ENCODE measurements at places on chromosomes 13 and 19.

- DNase-seq, result no peak
Observed at GRCh38 chr13:68257111-68257842, 1027.1 kb upstream of the PCDH9 start.

DNA sequence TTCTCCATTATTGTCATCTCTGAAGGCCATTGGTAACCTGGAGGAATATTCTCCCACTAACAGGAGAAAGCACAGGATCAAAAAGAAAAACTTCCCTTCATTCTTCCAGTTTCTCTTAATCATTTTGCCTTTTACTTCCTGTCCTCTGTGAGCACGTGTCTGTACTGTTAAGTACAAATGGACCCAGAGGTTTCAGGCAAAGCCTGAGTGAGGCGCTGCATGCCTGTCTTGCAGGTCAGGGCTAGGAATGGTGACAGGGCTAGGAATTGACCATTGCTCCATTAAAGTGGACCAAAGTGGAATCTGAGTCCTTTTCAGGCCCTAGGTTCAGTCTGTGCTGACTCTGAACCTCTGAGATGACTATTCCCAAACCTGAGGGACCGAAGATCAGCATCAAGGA, 326.7 kb downstream of the SHISA2 start:
- no peak for DNase-seq

- DNase-seq, result peak; percentile 17
Observed at GRCh38 chr19:55341171-55341588, 1.5 kb downstream of the KMT5C start.

- DNase-seq, result no peak
Observed at GRCh38 chr13:24127116-24127631, 33.3 kb upstream of the SPATA13 start.

- DNase-seq, result no peak
Observed at GRCh38 chr13:105774739-105775460, 760.6 kb downstream of the EFNB2 start.

- DNase-seq, result no peak
Observed at GRCh38 chr13:45511310-45512097, 46.8 kb downstream of the COG3 start.

DNA sequence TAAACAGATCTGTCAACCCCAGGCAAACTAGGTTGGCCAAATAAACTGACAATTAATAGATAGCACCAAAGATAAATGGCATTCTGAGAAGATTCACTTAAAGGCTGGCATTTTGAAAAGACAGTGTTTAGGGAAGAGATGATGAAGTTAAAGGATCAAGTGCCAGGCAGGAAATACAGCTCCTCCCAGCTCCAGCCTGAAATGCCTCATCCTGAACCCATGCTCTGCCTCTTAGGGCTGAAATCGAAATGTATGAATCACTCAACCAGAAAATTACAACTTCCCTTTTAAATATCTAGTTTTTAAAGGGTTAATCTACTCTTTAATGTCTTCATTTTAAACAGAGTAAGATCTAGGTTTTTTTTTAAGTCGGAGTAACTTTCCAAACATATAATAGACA, 171.2 kb upstream of the UBL3 start:
- DNase-seq, result no peak

- no peak for DNase-seq
Observed at GRCh38 chr13:67914535-67914934, 684.4 kb upstream of the PCDH9 start.

DNA sequence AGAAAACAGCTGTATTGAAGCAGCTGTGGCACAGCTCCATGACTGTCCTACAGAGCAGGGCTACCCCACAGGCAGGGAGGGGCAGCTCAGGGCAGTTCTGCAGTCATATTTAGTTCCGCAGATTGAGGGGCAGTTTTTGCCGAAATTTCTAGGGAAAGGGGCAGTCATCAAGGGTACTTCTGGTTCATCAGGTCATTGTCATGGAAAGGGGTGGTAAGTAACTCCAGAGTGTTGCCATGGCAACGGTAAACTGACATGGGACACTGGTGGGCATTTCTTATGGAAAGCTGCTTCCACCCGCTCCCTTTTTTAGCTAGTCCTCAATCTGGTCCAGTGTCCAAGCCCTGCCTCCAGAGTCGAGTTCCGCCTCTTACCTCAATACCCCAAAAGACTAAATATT, 702.8 kb downstream of the LIG4 start:
- DNase-seq, result no peak

DNA sequence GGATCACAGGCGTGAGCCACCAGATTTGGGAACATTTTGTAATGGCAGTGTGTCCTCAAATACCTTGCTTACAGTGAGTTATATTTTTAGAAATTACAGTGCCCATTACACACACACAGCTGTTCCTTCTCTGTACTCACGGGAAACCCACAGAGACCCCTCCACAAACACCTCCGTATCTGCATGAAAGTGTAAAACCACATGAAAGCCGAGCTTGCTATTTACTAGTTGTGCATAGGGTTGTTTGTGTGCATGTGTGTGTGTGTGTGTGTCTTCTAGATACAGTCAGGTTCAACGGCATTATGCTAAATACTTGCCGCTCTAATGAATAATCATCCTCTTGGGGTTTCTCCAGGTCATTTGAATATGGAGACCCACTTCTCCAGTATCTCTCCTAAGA, 22.3 kb upstream of the LILRA2 start:
- no peak for DNase-seq

DNA sequence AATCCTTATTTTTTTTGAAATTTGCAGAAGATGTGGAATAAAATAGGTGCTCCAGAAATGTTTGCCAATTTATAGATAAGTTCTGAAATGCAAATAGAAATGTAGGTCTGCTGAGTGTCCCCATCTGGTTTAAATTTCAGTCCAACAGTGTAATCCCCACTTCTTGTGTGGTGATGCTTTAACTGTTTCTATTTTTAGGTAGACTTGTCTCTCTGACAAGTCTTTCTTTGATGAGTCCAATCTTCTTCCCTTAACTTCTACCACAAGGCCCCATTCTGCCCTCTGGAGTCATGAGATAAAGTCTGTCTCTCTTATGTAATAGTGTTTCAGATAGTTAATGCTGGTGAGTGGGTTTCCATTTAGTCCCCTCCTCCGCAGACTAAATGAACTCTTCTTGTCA, 390.4 kb downstream of the RFC3 start:
- no peak for DNase-seq
